Hematopoietic multipotent progenitor cell (in vitro differentiated cells): ENCODE measurements at places on chromosomes 4 and X.

DNA sequence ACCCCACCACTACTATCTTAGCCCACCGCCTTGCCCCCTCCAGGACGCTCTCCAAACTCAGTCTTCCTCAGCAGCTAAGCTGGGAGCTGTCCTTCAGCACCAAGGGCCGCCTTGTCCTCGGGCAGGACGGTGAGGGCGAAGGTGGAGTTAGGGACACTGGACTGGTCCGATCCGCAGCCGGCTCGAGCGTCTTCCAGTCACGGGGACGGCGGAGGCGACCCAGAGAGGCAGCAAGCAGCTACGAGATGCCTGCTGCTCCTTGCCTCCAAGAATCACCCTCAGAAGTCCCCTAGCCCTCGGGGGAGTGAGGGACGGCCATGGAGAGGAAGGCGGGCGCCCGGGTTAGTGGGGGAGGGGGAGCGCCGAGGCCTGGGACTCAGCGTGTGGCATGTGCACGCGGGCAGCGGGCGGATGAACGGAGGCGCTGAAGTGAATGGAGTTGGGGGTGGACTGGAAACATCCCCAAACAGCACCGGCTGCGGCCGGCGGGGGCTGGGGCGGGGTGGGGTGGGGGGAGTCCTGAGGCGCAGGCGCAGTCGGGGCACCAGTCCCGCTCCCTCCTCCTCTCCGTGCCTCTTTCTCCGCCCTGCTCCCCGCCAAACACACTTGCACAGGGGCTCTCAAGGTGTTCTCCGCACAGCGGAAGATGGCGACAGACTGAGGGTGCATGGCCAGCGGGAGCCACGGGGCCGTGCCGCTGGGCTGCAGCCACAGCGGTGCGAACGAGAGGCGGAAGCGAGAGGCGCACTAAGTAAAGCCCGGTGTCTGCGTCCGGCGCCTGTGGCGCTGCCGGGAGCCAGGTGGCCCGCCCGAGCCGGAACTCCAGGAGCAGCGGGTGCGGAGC, at the start of gene NALF2:
Gene NALF2, plus strand, starts transcription at position 545 of the 844 bp plus-strand sequence. CDS start 957 bp downstream, outside the sequence.
- DNase-seq: peak; percentile 51

- no peak for DNase-seq
Observed at GRCh38 chrX:78074088-78074487, 30.0 kb upstream of the PGK1 start.

DNA sequence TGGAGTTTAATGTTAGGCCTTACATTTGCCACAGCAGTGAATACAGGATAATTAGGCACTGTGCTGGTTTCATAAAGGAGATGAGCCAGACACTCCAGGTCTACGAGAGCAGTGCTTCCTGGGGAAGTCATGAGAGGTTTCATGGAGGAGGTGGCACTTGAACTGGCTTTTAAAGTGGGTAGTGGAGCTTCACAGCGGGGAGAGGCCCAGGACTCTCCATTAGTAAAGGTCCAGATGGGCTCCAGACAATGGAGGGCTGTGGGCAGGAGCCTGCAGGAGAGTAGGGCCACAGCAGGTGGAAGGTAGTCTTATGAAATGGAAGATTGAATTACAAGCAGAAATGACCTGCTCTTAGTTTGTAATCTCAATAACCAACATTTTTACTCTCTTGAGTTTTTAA, 29.0 kb downstream of the CLDN22 start:
- no peak for DNase-seq

GRCh38 chr4:159071178-159071968, 31.5 kb upstream of the RAPGEF2 start:
- no peak for DNase-seq

DNA sequence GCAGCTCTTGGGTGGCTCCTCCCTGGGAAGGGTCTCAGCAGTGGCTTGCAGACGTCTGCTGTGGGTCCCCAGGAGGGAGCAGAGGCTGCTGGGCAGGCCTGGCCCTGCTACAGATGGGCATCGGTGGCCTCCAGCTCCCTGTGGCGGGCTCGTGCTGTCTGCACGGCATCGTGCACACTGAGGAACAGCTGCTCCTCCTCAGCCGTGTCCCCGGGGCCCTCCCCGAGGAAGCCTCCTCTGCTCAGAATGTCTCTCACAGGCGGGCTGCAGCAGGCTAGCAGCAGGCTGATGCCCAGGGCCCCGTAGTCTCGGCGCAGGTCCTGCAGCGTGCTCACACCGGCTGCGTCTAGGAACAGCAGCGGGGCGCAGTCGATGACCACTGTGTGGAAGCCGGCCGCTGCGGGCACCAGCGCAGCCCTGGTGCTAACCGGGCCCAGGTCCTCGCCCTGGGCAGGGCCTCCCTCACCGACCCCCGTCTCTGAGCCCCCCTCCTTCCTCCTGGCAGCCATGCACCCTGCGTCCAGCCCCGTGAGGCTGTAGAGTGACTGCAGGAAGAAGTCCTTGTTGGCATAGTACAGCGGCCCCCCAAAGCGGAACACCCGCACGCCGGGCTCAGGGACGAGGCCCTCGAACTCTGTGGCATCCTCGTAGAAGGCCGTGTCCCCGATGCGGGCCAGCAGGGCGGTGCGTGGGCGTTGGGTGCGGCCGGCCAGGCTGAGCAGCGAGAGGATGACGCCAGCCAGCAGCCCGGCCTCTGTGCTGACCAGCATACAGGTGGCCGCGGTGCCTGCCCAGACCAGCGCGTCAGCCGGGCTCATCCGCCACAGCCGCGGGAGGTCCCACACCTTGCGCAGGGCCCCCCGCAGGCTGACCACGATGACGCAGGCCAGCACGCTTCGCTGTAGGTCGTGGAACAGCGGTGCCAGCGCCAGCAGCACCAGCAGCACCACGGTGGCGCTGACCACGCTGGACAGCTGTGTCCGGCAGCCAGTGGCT, 2.2 kb downstream of the IDUA start:
- DNase-seq: no peak

- no peak for DNase-seq
Observed at GRCh38 chrX:154313147-154313546, 17.6 kb downstream of the TKTL1 start.

- DNase-seq: no peak
Observed at GRCh38 chr4:140952717-140953116, 180.6 kb downstream of the RNF150 start.

GRCh38 chr4:1462768-1463075, 56.5 kb upstream of the NKX1-1 start:
- no peak for DNase-seq

- DNase-seq: no peak
Observed at GRCh38 chr4:39706334-39706733, 8.4 kb downstream of the UBE2K start.

DNA sequence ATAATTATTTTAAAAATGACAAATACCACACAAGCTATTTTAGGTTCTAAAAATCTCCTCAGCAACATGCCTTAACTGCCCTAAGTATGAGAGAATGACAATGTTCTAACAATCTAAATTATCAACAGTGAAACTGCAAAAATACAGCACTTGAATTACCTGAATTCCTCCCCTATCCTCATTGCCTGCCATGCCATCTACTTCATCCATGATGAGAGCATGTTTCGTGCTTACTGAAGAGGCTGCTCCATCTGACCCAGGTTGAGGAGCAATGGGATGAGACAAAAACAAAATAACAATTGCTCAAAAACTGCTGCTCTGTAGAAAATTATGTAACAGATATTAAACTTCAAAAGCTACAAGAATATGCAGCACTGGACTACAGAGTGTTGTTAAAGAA, 63.3 kb downstream of the RFC1 start:
- no peak for DNase-seq

GRCh38 chr4:48651914-48652313, 128.2 kb downstream of the FRYL start:
- DNase-seq: no peak

- no peak for DNase-seq
Observed at GRCh38 chr4:41177016-41177415, 37.3 kb downstream of the APBB2 start.

DNA sequence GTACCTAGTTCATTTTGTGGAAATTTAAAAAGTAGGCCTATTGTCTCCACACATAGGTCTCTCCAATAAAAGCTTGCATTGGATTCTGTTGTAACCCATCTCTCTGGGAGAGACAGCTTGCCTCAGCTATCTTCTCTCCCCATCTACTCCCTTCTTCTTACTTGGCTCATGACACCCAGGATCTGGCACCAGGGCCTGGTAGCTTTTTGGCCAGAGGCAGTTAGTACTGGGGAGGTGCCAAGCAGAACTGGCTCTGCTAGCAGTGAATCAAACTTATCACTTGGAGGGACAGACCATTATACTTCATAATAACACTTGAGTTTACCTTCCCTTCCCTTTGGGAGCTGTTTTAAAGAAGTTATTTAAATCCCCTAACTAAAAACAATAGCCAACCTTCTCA, 31.8 kb downstream of the PLAC1 start:
- no peak for DNase-seq

DNA sequence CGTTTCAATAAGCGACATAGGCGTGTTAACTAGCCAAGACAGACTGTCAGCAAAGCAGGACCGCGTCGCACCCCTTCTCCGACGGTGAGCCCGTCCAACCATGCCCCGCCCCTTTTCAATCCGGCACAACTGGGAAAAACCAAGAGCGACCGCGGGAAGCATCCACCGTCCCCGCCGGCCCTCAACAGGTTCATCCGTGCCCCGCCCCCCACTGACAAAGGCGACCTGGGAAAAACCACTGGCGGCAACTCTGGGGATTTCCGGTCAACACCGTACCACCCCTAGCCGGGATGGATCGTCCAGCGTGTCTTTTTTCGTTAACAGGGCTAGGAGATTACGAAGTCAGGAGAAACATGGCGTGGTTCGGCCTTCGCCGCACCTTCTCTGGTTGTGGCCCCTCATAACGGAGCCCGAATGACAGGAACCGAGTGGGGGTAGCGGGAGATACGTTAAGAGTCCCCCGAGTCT, 377 bp downstream of the TIMM17B start:
- DNase-seq: peak; percentile 80

- DNase-seq: no peak
Observed at GRCh38 chrX:108134724-108135123, 43.1 kb downstream of the ATG4A start.

DNA sequence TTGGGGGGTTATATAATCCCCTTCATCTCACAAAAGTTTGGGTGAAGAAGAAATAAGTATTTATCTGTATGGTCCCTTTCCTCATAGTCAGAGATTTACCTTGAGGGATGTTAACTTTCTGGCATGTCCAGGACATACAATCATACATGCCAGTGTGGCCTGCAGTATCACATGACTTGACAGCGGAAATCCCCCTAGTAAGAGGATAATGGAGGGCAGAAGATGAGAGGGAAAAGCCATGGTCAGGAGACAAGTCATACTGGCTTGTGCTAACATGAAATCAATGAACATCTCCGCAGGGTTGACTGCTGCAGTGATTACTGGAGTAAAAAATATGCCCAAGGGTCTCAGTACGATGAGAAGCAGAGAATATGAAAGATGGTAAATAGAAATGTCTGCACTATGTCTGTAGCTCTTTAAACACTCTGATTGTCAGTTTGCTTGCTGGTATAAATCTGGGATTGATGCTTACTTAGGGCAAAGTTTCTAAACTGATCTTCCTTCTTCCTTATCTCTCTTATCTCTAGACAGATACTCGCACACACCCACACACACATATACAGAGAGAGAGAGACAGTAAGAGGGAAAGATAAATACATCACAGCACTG, 1385.6 kb upstream of the ADGRL3 start:
- DNase-seq: no peak

- DNase-seq: no peak
Observed at GRCh38 chr4:157459785-157460184, 239.3 kb downstream of the GRIA2 start.

DNA sequence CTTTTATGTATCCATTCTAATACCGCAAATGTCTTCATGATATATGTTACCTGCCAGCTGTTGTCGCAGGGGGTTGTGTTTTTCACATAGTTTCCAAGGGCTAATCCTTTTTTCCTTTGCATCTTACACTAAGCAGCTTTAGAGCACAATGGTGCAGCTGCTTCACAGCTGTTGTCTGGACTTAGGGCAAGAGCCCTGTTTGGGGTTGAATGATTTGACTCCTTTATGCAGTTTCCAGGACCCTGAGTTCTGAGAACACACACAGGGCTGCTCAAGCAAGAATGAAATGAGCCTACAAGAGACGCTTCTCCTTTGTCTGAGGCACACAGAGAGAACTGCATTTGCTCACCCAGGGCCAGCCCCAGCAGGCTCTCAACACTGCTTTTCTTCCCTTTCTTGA, 20.2 kb downstream of the CCNG2 start:
- DNase-seq: no peak

DNA sequence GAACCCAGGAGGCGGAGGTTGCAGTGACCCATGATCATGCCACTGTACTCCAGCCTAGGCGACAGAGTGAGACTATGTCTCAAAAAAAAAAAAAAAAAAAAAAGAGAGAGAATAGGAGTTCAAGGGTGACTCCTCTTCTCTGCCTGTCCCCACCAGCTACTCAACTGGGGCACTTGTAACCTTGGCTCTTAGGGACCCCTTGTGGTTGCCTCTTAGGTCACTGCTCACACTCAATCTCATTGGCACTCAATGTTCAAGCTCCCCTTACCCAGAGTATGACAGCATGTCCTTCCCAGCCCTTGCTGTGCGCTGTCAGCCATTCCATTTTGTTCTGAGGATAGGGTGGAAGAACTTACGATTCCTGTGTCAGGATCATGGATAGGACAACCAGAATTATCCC, 82.4 kb upstream of the BEND4 start:
- DNase-seq: no peak

- no peak for DNase-seq
Observed at GRCh38 chr4:81256059-81256970, 41.3 kb upstream of the PRKG2 start.

- no peak for DNase-seq
Observed at GRCh38 chr4:132504438-132504837, 644.7 kb upstream of the PCDH10 start.

DNA sequence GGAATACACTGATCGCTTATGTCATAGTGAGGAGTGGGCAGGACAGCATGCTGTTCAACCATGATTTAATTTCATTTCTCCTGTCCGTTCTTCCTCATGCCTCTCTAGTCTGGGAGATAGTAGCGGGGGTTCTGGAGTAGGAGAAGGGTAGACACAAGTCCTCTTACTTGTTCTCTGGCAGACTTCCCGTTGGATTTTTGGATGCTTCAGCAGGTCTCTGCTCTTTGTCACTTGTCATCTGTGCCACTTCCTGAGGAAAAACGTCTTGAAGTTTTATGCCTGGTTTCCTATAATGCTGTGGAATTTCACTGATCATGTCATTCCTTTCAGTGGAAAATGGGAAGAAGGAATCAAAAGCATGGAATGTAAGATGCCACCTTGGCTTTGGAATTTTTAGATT, 154.7 kb downstream of the GATB start:
- DNase-seq: no peak

- no peak for DNase-seq
Observed at GRCh38 chr4:40192114-40193015, 4.5 kb upstream of the RHOH start.

GRCh38 chr4:52640808-52641565, 18.1 kb downstream of the USP46 start:
- DNase-seq: no peak

DNA sequence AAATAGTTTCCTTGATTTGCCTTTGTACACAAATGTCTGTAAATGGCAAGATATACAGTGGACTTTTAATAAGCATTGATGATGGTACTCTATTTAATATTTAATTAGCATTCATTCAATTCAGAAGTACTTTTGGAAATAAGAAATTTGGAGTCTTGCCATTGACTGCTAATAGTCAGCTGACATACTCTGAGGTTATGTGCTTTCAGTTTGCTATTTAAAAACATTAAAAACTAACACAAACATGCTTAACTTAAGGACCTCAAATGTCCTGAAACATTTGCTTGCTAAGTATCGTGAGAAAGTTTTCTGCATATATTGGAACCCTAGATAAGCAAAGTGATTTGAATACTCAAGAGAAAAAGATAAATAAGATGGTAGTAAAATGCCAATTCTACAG, 64.6 kb downstream of the REELD1 start:
- no peak for DNase-seq

- no peak for DNase-seq
Observed at GRCh38 chr4:80922941-80923340, 107.6 kb upstream of the BMP3 start.
